Neural progenitor cell (in vitro differentiated cells): ENCODE measurements at places on chromosomes 7 and 10. TPM values are rescaled to one million over a fixed set of nuclear protein-coding genes. Genes with fewer than 3 reads are reported as not detected.

The AFAP1L2 gene
- 4.8 and 6.9 TPM in 2 replicates for total RNA-seq

- no peak for DNase-seq
Measured at GRCh38 chr10:35452171-35452570, 115.9 kb downstream of the CCNY start.

DNA sequence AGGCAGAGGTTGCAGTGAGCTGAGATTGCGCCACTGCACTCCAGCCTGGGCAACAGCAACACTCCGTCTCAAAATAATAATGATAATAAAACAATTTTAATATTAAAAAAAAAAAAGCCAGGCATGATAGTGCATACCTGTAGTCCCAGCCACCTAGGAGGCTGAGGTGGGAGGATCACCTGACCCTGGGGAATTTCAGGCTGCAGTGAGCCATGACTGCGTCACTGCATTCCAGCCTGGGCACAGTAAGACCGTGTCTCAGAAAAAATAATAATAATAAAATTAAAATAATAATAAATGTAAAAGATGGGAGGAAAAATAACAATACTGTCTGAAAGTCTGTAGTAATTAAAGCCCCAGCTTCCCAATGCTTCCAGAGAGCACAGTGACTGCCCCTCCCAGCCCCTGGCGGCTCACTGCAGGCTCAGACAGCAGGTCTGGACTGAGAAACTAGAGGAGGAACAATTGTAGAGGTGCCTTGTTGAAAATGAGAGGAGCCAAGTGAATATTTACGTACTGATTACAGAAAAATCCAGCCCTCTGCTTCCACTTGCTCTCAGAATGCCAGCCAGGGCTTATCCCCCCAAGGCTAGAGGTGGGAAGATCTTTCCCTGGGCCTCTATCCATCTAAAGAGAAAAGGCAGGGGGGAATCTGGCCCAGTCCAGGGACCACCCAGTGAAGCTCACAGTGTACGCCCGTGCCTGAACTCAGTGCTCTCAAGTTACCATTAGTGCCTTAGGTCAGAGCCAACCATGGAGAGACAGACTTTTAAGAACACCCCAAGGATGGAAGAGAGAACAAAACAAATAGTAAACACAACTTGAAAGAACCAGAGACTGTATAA is 112.8 kb downstream of the PARD3 start:
- DNase-seq = peak; percentile 54

DNA sequence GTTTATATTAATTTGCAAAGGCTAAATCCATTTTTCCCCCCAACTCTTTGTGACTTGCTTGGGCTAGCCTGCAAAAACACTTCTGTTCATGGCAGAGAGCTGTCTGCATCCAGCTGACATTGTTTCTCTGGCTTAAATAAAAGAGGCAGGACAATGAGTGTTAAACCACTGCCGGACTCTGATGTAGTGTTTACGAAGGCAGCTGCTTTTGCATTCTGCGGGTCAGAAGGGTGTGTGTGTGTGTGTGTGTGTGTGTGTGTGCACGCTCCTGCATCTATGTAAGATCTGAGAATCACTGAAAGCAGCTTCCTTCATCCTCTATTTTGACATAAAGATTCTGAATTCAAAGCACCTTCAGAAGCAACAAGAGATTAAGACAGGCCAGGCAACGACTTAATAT is 28.3 kb downstream of the NRP1 start:
- DNase-seq = peak; percentile 45

DNA sequence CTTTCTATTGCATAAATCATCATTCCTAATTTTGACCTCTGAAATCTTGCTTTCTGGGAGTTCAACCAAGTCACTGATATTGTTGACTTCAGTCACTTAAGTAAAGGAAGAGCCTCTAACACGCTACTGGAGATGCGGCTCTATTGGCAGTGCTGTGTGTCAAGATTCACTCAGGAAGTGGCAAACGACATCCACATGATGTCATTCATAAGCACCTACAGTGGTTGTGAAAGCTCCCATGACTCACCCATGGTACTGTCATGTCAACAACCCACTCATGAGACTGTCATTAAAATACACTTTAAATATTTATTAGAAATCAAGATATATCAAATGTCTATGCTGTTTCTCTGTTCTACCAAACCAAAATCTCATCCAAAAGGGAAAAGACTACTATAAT is 52.5 kb upstream of the LHFPL3 start:
- DNase-seq = no peak
